SW480 (cell line): ENCODE measurements at places on chromosomes 13 and 19.
A peak's percentile ranks its signal among the peaks of the same experiment; 100 is the strongest.

DNA sequence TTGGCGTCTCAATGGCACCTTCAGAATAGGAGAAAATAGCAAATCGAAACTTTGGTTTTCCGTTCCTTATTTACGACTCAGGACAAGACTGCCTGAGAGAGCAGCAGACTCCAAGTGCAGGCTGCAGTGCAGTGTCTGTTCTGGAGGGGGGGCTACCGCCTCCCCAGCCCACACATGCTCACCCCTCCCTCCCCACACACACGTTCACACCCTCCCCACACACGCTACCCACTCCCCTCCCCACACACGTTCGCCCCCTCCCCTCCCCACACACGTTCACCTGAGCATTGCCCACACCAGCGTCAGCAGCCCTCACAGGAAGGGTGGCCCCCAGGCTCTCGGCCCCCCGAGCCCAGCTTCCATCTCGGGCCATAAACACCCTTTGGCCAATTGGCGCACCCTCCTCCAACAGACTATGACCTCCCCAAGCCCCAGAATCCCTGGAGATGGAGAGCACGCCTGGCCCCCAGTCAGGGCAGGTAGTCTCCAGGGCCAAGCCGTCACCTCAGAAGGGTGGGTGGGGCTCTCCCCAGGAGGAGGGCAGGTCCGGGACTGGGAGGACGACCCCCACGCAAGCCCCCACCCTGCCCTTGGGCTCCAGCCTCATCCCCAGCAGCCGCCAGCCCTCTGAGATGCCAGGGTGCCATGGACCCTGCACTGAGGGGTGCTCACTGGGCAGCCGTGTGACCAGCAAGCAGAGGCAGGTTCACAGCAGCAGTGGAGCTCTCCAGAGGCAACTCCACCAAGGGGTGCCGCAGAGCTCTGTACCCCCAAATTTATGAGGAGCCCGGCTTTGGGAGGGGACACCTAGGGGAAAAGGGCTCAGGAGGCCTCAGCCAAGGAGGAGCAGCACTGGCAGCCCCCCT lies 27.5 kb downstream of the RASA3 start:
- DNase-seq = no peak

DNA sequence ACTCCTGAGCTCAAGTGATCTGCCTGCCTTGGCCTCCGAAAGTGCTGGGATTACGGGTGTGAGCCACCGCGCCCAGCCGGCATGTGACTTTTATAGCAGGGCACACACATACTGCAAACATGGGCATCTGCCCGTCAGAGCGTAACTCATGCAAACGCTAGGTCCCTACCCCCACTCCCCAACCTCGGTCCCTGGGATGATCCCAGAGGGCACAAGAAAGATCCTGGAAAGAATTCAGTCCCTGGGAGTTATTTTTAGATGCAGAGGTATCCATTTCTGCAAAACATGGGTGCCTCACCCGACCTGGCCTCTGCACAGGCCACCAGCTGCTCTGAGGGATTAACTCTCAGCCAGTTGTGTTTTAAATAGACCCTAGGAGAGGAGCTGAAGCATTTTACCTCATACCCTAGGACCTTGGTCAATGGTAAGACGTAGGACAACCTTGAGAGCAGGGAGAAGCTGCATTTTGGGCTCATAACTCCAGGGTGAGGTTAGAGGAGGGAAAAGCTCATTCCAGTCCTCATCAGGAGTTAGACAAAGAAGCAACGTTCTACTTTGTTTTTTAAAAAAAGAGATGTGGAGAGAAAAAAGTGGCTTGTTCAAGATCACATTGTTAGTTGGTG lies 10.8 kb downstream of the TMEM38A start:
- no peak for DNase-seq

- DNase-seq = peak; percentile 55
Observed at GRCh38 chr13:111423168-111423785, 102.8 kb downstream of the TEX29 start.

DNA sequence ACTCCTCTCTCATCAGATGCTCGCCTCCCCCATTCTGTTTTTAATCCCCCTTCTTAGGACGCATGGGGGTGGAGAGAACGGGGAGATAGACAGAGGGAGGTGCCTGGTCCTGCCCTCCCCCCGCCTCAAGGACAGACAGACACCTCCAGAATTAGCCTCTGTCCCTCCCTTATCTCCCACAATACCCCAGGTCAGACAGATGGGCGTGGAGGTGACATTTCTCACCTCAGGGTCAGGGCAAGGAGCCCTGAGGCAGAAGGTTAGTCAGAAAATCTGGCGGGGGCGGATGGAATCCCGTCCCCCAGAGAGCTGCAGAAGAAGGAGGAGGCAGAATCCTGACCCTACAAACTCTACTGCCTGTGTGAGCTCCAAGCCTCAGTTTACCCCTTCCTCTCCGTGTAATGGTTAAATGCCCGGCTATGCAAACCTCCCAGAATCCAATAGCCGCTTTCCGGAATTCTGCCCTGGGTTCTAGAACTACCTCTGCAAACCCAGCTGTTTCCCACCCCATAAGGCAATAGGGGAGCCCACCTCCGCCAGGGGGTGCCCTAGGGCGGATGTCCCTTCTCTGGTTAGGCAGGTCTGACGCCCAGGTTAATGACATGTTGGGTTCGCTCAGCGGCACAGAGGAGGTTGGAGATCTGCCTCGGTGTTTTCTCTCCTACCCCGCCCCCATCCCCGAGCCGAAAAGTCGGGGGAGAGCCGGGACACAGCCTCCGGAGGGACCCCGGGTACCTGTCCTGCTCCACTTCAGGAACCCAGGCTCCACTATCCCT lies 900 bp downstream of the PPP1R13L start:
- DNase-seq = peak; percentile 82

DNA sequence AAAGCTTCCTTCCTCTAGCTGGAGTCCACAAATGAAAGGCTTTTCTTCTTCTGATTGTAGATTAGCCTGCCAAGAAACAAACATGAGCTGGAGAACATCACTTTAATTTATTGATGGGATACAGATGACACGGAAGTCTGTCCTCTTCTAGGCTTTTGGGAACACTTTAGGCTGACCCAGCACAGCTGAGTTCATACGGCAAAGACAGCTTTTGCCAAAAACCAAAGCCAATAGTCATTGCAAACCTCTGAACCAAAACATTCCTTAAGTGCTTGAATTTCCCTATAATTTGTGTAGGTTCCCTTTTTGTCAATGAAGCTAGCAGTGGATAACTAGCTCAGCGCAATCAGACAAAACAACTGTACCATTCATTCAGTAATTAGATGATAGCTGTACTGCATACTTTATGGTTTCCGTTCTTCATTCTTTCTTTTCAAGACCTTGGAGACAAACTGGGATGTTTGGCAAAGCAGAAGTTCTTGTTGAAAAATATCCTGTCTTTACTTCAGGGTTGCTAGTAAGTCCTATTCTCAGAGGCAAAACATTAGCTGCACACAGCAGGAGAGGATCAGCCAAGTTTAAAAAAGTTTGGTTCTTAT lies 95.7 kb upstream of the SPRY2 start:
- DNase-seq = no peak

DNA sequence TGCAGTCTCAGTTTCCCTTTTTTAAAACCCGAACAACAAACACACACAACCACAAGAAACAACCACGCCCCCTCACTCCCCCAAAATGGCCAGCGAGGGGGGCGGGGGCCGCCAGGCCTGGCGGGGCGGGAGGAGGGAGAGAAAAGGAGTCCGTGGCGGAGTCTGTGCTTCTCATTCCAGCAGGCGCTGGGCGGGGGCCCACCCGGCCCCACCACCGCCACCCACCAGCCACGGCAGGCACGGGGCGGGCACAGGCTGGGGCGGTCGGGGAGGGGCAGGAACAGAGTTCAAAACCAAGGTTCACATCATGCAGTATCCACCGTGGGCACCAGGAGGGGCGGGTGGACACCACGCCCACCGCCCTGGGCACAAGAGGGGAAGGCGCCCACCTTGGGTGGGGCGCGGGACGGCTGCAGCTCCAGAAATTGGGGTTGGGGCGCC lies 12.9 kb downstream of the DPF1 start:
- DNase-seq = no peak
